ENCODE measurements at places on chromosomes 16 and 17. TPM values are rescaled to one million over a fixed set of nuclear protein-coding genes. Genes with fewer than 3 reads are reported as not detected.

- DNase-seq, result no peak
Measured at GRCh38 chr17:32536736-32537643, 50.2 kb downstream of the CDK5R1 start.

Gene ANKRD11
- 129 TPM for total RNA-seq

Gene RAB34
- 14.0 TPM for total RNA-seq

DNA sequence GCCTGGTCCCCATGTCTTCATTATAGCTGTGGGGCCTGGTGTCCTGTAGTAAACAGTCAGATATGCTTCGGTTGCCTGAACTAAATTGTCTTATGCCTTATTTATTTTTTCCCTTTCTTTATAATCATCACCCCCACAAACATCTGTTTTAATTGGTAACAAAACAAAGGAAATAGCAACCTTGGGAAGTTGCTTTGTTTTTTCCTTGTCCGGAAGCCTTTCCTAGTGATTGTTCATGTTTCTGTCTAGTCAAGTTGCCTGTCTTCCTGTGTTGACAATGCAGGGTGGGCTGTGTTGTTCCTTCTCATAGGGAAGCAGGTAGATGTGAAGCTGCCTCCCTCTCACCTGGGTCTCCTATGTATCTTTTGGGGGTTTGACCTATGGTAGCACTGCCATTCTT lies 16.7 kb downstream of the PGS1 start:
- no peak for DNase-seq

Gene KLHL10
- total RNA-seq, result not detected

DNA sequence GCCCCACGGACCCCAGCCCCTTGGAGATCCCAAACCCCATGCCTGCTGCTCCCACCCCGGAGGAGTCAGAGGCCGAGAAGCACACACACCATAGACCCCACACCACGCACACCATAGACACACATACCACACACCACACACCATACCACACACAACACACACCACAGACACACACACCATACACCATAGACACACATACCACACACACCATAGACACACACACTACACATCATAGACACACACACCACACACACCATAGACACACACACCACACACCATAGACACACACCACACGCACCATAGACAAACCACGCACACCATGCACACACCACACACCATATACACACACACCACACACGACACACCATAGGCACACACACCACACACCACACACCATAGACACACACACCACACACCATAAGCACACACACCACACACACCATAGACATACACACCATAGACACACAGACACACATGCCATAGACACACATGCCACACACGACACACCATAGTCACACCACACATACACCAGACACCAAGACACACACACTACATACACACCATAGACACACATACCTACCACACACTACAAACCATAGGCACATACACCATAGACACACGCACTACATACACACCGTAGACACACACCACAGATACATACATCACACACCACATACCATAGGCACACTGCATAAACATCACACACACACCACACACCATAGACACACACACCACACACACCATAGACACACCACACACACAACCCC lies 11.3 kb downstream of the TBC1D16 start:
- DNase-seq, result no peak

Gene TNFRSF13B
- total RNA-seq, result 1.1 TPM

Gene PRSS8
- 337 TPM for total RNA-seq

Gene PIPOX
- 1.4 TPM for total RNA-seq

DNA sequence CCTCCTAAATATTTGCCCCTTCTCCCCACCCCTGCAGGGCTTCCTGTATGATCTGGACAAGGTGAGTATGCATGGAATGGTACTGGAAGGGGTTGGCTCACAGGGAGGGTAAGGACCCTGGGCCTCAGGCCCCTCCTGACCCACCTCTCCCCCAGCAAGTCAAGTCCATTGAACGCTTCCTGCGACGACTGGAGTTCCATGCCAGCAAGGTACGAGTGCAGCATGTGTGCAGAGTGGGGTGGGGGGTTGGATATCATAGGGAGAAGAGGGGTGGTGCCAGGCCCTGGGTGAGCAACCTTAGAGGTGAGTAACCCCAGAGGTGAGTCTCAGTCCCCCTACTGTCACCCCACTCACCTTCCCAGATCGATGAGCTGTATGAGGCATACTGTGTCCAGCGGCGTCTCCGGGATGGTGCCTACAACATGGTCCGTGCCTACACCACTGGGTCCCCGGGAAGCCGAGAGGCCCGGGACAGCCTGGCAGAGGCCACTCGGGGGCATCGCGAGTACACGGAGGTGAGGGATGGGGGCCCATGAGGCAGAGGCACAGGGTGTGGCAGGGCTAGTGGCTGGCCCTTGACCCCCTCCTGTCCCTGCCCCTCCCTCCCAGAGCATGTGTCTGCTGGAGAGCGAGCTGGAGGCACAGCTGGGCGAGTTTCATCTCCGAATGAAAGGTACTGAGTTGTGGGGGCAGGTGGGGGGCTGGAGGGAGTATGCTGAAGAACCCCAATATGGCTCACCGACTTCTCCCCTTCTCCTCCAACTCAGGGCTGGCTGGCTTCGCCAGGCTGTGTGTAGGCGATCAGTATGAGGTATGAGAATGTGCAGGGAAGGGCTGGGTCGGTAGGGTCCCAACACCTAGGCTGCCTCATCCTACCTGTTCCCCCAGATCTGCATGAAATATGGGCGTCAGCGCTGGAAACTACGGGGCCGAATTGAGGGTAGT lies 11.3 kb downstream of the RIPOR1 start:
- DNase-seq, result no peak

GRCh38 chr16:47904691-47905090 lies 251.1 kb downstream of the ABCC12 start:
- no peak for DNase-seq
